Left renal pelvis (tissue), 4 donors: ENCODE measurements at places on chromosomes 3 and 15.

DNA sequence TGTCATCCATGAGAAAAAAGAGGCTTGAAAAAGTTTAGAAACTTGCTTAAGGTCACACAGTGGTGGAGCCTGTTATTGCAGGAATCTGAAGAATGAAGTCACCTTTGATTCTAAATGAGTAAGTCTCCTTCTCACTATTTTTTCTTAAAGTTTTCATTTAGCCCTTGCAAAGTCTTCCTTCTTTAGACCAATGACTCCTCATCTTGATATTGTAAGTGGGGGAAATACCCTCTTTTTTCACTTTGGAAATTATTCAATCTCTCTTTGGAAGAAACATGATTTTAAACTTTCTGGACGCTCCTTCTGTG lies 787 bp upstream of the SLMAP start:
- DNase-seq: peak; percentile 53

DNA sequence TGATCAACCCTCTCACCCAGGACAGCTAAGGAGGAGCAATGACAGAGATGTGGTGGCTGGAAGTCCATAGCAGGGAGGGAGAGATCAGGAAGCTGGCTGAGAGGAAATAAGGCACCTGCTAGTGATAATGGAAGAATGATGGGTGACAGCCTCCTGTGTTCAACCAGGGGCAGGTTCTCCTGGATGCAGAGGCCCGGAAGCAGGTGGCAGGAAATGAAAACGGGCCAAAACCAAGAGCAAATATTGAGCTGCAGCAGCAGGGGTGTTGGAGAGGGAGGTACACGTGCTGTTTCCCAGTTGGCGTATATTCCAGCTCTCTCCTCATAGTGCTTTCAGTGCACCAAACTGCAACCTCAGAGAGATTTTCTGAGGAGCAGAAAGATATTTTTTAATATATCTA lies 213.4 kb upstream of the TBL1XR1 start:
- no peak for DNase-seq

GRCh38 chr3:131669600-131669999 lies 166.8 kb upstream of the MRPL3 start:
- no peak for DNase-seq

- no peak for DNase-seq
These were observed 14.2 kb downstream of the OXNAD1 start for GRCh38 chr3:16279010-16279801.

GRCh38 chr3:58117561-58118181 lies 93.1 kb downstream of the DNASE1L3 start:
- no peak for DNase-seq

GRCh38 chr15:88664151-88664778 lies 25.4 kb downstream of the ISG20 start:
- DNase-seq: no peak

- DNase-seq: no peak
These were observed 21.1 kb upstream of the PLXND1 start for GRCh38 chr3:129627350-129628168.

GRCh38 chr3:195761567-195762248 lies 40.9 kb downstream of the MUC20 start:
- DNase-seq: no peak

DNA sequence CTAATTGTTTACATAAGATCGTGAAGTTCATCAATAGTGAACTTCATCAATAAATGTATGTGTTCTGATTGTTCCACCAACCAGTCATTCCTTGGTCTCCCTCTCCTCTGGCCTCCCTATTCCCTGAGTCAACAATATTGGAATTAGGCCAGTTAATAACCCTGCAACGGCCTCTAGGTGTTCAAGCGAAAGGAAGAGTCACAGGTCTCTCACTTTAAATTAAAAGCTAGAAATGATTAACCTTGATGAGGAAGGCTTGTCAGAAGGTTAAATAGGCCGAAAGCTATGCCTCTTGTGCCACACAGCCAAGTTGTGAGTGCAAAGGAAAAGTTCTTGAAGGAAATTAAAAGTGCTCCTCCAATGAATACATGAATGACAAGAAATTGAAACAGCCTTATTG lies 89.4 kb upstream of the ACKR4 start:
- DNase-seq: no peak

GRCh38 chr15:49686599-49686998 lies 65.8 kb downstream of the DTWD1 start:
- no peak for DNase-seq

DNA sequence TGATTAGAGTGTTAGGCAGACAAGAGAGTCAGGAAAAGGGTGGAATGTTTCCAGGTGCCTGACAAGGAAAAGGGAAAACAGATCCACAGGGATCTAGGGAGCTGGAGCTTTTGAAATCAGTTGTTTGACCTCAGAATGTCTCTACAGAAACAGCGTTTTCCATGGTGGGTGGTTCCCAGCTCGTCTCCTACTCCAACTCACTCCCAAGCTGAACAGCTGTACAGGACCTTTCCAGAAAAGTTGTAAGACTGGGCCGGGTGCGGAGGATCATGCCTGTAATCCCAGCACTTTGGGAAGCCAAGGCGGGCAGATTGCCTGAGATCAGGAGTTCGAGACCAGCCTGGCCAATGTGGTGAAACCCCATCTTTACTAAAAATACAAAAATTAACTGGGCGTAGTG lies 55.7 kb upstream of the RYK start:
- DNase-seq: no peak

GRCh38 chr15:100769975-100770340 lies 109.7 kb upstream of the ALDH1A3 start:
- no peak for DNase-seq

GRCh38 chr15:58604455-58604923 lies 145.0 kb downstream of the ADAM10 start:
- no peak for DNase-seq

- DNase-seq: no peak
These were observed 128.1 kb upstream of the WNT5A start for GRCh38 chr3:55615039-55615693.

- no peak for DNase-seq
These were observed 34.6 kb downstream of the BTD start for GRCh38 chr3:15636028-15636709.

GRCh38 chr15:98684995-98685525 lies 36.7 kb downstream of the IGF1R start:
- DNase-seq: no peak

GRCh38 chr15:65333148-65333820 lies 28.8 kb downstream of the RNU5B-1 start:
- DNase-seq: no peak

DNA sequence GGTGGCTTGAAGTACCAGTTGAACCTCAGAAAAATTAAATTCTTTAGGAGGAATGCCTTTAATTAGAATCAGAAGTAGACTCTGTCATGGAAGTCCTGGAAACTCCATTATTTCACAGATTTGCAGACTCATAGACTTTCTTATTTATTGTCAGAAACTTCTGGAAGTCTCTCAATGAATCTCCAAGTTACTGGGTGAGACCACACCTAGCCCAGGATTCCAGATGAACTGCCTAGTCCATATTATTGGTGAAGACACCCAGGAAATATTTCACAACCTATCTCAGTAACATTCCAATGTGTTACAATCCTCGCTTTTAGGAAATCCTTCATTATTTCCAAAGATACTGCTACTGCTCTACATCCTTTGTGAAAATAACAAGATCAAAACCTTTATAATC lies 6.5 kb upstream of the THBS1 start:
- DNase-seq: no peak
